NCI-H2107 (cell line): ENCODE measurements at places on chromosomes 6 and 20.

DNA sequence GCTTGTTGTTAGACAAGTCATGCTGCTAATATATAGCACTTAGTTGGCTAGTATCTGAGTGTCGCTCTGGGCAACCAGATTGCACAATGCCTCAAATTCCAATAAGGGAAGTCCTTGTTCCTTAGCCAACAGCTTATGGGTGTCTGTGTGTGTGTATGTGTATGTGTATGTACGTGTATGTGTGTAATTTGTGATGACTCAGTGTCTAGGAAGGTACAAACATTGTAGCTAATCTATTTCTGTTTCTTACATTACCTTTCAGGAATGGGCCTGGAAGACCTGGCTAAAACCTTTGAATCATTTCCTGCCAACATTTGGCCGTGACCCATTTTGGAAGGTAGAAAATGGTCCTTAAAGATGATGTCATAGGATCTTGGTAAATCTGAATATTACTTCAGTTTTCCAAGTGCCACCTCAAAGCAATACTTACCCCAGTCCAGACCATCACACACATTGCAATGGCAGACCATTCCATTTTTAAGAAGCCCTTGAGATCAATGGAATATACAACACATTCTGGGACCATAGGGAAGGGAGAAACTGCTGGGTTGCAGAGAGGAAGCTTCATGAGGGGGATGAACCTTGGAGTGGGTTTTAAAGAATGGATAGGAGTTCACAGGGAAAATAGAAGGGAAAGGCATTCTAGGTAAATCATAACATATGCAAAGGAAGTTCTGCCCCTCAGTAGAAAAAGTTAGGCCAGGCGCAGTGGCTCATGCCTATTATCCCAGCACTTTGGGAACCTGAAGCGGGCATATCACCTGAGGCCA, 25.1 kb downstream of the NEDD9 start:
- no peak for DNase-seq

DNA sequence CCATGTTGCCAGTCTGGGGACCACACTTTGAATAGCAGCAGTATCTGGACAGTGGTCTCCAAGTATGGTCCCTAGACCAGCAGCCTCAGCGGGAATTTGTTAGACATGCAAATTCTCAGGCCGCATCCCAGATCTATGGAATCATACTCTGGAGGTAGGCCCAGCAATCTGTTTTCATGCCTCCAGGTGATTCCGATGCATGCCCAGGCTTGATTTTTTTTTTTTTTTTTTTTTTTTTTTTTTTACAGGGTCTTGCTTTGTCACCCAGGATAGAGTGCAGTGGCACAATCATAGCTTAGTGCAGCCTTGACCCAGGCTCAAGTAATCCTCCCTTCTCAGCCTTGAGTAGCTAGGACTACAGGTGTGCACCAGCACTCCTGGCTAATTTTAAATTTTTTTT, 682 bp upstream of the SLA2 start:
- DNase-seq, result no peak

DNA sequence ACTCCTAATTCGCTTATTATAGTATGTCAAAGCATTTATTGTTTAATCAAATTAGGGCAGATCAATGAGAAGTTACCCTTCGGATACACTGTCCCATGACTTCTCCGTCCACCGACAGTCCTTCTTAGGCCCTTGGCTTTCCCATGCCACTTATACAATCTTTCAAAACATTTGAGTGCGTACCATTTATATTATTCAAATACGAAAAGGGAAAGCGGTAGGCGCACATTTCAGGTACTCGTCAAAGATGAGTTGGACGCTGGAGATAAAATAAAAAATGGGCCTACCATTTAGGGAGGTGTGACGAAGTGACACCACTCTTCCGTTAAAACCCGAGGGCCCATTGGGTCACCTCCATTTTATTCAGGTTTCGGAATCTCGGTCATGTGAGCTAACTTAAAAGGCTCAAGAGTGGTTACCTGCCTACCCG, 542 bp upstream of the AFG1L start:
- DNase-seq, result no peak

DNA sequence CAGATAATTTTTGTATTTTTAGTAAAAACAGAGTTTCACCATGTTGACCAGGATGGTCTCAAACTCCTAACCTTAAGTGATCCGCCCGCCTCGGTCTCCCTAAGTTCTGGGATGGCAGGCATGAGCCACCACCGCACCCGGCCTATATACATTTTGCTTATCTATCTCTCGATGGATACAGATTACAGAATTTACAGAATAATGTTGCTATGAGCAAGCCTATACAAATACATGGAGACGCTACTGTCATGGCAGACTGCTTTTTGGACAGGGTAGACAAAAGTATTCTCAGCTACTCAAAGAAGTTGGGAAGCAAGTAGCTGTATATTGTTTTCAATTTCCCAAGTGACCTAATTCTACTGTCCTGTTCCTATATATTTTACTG, 1.6 kb downstream of the HSPA1L start:
- DNase-seq, result no peak

- no peak for DNase-seq
Measured at GRCh38 chr6:83257791-83258190, 64.6 kb downstream of the RWDD2A start.

GRCh38 chr6:75115481-75115880, 90.4 kb downstream of the COL12A1 start:
- no peak for DNase-seq

GRCh38 chr6:163405412-163406309, 8.9 kb upstream of the QKI start:
- no peak for DNase-seq

DNA sequence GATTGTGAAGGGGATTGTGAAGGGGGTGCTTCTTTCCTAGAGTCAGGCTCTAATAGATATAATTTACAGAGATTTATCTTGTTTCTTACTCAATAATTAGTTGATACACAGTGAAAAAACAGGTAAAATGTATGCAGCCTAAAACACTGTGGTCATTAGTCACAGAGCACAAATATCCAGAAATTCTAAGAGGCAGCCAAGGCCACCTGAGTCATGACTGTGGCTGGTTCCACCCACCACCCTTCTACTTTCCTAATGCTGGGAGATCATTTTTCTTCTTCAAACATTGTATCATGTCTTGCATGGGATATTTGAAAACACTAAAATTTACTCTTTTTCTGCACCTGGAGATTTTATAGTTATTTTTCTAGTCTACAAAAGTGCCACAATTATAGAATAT, 181.6 kb downstream of the OTOR start:
- no peak for DNase-seq

- DNase-seq, result no peak
Measured at GRCh38 chr20:61970357-61970756, 95.3 kb downstream of the TAF4 start.

- DNase-seq, result no peak
Measured at GRCh38 chr20:8216375-8217200, 84.5 kb downstream of the PLCB1 start.
